ENCODE measurements at places on chromosomes 4 and X.

DNA sequence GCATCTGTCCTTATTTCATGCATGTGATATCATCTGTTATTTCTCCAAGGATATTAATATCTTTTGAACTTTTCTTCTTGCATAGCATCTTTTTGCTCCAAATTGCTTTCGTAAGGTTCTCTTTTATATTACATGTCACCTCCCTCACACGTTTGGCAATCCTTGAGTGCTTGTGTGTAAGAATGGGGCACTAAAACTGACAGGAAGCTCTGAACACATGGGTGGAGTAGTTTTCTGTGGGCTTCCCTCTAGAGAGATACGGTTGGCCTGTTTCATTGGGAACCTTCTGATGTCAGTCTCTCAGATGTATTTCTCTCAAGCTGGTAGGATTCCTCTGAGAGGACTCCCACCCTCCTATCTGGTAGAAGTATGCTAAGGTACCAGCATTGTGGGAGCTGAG, 223.0 kb downstream of the MID1 start:
- no peak for DNase-seq

- DNase-seq, result no peak
These were observed 161.1 kb downstream of the PHF8 start for GRCh38 chrX:53883196-53883595.

- no peak for DNase-seq
These were observed 31.8 kb upstream of the SRD5A3 start for GRCh38 chr4:55314141-55314820.

DNA sequence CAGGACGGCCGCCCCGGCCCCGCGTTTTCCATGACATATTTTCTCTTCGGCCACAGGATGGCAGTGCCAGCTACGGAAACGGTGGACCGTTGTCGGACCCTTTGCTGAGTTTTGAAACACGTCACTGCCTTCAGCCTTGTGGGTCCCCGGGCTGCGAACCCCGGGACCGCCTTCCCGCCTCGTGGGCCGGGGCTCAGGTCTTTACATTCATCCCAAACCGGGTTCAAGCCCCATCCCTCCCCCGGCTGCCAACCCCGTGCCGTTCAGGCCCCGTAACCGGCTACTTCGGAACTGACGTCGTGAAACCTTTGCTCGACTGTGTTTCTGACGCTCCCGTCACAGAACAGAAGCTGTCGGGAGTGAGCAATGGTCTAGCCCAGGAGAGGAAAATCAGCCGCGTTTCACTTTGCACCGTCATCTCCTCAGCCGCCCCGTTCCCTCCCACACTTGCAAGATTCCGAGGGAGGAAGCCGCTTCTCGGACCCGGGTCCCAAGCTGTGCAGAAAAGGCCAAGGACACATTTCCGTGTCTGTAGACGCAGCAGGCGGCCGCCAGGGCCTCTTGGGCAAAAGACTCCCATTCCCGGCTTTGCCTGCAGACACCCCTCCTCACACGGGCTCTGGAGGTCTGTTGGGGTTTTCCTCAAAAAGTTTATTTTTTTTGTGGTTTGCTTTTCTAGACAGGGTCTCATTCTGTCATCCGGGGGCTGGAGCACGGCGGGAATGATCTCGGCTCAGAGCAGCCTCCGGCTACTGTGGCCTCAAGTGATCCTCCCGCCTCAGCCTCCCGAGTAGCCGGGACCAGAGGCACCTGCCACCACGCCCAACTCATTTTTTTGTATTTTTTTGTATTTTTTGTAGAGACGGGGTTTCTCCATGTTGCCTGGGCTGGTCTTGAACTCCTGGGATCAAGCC, 41.4 kb upstream of the PPP2R3B start:
- peak; percentile 25 for DNase-seq

GRCh38 chr4:103664436-103665075, 55.2 kb downstream of the TACR3 start:
- DNase-seq, result no peak

GRCh38 chrX:41133551-41133950, 48.3 kb downstream of the USP9X start:
- no peak for DNase-seq

GRCh38 chrX:54419559-54420302, 20.5 kb upstream of the TSR2 start:
- DNase-seq, result no peak

DNA sequence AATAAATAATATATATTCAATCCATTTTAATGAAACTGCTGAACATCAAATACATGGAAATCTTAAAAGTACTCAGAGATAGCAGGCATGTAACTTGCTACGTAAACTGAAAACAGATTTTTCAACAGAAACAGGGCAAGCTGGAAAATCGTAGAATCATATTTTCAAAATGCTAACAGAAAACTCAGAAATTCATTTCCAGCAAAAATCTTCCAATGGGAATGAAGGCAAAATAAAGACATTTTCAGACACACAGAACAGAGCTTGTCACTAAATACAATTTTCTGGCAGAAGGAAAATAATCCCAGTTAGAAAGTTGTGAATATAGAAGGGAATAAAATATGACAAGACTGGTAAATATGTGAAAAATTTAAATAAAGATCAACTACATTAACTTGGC, 419.9 kb upstream of the ZFP42 start:
- no peak for DNase-seq

- no peak for DNase-seq
These were observed 30.7 kb upstream of the RAPGEF2 start for GRCh38 chr4:159071969-159072765.

- peak; percentile 22 for DNase-seq
These were observed 87.3 kb upstream of the ZNF81 start for GRCh38 chrX:47749185-47749967.

DNA sequence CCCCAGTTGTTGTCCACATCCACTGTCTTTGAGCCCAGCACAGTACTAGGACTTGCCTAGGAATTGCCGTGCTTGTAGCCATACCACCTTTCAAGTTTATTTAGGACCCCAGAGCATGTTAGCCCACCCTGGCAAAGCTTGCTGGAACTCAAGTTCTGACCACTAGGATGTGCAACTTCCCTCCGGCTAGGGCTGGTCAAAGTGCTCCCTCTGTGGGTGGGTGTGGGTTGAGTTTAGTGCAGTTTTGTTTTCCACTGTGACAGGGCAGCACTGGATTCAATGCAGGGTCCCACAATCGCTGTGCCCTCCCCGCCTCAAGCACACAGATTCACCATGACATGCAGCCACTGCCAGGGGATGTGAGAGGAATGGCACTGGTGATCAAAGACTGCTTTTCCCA, 96.0 kb downstream of the RASGEF1B start:
- DNase-seq, result no peak

- no peak for DNase-seq
These were observed 61.1 kb downstream of the BANK1 start for GRCh38 chr4:101851672-101852071.

GRCh38 chr4:38774181-38774955, 8.4 kb downstream of the TLR10 start:
- DNase-seq, result peak; percentile 33

- DNase-seq, result no peak
These were observed 142.1 kb downstream of the PDGFRA start for GRCh38 chr4:54371173-54371572.

DNA sequence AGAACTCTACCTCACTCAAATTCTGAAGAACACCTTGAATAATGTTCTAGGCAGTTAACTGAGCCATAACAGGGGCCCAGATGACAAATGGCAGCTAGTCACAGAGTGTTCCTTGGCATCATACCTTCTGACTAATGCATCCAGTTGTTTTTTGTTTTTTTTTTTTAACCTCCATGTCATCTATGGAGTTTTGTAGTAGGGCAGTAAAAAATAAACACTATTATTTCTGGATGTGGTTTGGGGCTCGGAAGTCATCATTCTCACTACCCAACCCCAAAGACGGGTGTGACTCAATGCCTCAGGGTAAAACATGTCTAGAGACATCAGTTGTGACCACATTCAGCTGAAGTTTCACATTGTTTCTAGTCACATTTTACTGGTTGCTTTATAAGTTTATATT, 31.2 kb upstream of the MCF2 start:
- no peak for DNase-seq

GRCh38 chr4:139955600-139955999, 198.4 kb downstream of the MAML3 start:
- DNase-seq, result no peak

GRCh38 chr4:183758758-183759447, 99.8 kb downstream of the TRAPPC11 start:
- no peak for DNase-seq

- no peak for DNase-seq
These were observed 76.0 kb upstream of the GIMD1 start for GRCh38 chr4:106444557-106444956.

DNA sequence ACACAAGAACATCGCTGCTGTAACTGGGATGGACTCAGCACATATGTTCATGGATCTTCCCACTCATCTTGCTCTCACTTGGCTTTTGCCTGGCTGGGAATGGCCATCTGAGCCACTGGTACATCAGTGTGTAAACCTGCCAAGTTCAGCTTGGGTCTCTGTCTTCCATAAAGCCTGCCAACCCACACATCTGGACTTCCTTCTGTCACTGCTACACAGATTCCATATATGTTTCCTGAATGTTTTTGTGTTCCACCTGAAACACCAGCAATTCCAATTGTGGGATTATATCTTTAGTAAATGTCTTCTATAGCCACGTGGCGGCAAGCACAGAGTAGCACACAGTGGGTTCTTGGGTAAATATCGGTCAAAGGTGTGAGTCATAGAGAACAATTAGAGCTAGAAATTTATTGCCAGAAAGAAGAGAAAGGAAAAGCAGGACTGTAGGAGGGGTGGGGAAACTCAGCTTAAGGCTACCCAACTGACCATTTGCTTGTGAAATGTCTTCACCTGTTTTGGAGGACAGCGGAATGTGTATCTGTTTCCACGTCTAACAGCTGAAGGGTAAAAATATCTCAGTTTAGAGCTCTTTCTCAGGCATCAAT, 125.9 kb downstream of the MFAP3L start:
- no peak for DNase-seq

DNA sequence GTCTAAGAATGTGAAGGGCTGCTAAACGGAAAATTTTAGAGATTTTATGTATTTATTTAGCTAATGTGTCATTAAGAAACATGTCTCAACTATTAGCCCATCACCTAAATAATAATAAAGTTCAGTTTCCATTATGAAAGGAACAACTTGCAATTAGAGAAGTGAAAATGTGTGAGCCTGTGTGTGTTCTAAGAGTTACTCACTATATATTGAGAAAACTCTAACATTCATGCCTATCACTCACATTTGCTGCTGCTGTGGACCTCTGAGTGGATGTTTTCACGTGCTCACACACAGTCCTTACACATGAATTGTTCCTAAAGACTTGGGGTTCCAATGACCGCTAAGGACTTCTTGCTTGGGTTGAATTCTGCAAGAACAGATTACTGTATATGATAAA, 364.0 kb downstream of the TMA16 start:
- no peak for DNase-seq

DNA sequence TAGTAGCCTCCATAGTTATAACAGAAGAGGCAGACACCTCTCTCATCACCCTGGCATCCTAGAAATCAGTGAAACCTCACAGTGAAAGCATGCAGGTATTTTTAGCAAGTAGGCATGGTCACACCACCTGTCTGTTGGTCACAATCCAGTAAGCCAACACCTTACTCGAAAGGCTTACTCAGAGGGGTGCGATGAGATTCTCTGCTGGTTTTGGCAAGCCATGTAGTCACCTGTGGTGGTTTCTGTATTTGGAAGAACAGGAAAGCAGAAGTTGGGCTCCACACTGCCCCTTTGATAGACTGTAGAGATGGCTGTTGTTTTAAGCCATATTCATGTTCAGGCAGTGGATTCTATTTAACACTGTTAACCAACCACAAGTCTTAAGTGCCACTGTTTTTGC, 134.7 kb downstream of the DCLK2 start:
- no peak for DNase-seq

DNA sequence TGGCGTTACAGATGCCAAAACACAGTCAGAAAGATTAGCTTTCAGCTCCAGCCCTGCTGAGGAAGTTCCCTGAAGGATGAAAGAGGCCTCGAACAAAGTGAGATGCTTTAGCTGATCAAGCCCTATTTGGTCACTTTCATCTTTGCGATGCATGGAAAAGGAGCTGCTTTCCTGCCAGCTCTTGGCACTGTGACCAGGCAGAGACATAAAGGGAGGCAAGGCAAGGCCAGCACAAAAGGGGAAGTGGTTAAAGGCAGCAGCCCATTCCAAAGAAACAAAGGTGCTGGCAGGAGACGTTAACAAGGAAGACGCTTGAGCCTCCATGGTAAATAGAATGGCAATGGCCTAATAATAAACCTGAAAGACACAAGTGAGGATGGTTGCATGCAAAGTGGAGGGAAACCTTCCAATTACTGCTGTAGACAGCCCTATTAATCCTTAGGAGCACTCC, 617.1 kb upstream of the INTU start:
- no peak for DNase-seq

DNA sequence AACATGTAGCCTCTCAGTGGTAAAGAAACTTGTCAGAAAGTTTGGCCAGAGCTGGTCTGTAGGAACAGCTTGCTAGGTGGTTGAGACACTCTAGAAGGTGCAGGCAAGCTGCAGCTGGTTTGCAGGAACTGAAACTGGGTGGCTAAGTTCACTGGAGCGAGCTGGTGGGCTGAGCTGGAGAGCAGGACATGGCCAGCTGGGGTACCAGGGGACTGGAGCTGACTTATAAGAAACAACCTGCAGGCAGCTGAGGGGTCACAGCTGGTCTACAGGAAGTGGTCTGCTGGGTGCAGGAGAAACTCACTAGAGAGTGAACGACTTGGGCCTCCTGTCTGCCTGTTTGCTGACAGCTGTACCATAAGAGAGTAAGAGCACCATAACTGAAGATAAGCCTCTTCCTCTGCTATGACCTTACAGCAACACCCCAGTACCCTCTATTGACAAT, 157.1 kb upstream of the LNX1 start:
- peak; percentile 41 for DNase-seq

DNA sequence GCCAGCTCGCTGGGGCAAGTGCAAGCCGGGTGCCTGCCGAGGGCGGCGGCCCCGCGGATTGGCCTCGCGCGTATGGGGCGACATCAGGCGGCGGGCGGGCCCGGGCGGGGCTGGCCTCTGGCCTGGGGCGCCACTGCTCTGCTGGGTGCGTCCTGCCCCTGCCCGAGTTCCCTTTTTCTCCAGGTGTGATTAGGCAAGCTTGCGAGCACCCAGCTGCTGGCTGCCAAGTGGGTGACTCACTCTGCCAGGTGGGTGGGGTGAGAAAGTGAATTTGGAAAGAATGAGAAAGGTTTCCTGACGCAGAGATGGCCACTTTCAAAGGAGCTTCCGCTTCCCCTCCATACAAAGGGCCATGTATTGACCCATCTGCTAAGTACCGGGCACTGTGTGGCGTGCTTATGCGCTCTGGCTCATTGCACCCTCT, 32.5 kb downstream of the FGFBP1 start:
- DNase-seq, result peak; percentile 37

- DNase-seq, result peak; percentile 3
These were observed 17.7 kb upstream of the N4BP2 start for GRCh38 chr4:40038977-40039376.
